ENCODE measurements at places on chromosomes 11 and 22.
A peak's percentile ranks its signal among the peaks of the same experiment; 100 is the strongest.

DNA sequence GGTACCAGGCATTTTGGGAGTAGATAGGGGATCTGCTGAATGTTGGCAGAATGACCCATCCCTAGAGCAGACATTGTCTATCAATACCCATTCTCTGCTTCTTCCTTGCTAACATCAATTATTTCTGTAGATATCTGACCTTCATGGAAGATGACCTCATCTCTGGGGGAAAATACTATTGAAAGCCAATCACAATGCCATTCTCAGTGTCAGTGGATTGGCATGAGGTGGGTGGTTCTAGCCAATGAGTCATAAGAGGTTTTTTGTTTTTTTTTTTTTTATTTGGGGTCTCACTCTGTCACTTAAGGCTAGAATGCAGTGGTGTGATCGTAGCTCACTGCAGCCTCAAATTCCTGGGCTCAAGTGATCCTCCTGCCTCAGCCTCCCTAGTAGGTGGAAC is 42.5 kb downstream of the SNX19 start:
- no peak for DNase-seq

GRCh38 chr11:112777283-112777751 is 183.9 kb upstream of the NCAM1 start:
- no peak for DNase-seq

- no peak for DNase-seq
These were observed 9.3 kb upstream of the ANKRD13D start for GRCh38 chr11:67279589-67280340.

GRCh38 chr22:37752189-37753087 is 55.3 kb upstream of the GCAT start:
- DNase-seq: peak; percentile 89

DNA sequence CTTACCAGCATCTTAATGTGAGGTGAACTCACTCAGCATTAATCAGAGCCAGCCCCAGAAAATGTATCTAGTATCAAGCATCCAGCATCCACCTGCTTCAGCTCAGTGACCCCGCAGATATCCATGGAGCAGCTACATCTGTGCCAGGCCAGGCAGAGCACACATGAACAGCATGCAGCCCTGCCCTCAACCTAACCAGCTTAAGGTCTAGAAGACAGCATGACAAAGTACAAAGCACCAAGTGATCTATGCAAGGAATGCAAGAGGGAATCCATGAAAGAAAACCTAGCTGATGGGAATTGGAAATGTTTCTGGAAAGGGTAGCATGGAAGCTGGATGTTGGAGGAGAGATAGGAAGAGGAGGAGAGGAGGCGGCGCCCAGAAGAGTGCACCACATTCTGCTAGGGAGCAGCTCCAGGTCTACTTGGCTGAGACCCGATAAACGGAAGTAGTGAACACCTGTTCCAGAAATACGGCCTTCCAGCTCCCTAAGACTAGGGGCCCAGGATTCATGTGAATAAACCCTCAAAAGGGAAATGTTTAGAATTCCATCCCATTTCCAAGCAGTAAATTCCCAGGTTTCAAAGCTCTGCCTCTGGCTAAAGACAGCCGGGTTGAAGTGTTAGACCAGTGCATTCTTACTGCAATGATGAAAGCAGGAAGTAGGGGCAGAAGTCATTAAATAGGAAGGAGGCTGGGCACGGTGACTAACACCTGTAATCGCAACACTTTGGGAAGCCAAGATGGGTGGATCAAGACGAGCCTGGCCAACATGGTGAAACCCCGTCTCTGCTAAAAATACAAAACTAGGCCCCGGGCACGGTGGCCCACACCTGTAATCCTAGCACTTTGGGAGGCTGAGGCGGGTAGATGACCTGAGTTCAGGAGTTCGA is 23.5 kb upstream of the L3MBTL2 start:
- DNase-seq: no peak

- DNase-seq: peak; percentile 39
These were observed 12.4 kb upstream of the SWAP70 start for GRCh38 chr11:9651481-9651880.

GRCh38 chr22:23904573-23905254 is 10.5 kb downstream of the MIF start:
- DNase-seq: no peak

- peak; percentile 75 for DNase-seq
These were observed 39.2 kb downstream of the BRD1 start for GRCh38 chr22:49788504-49788903.

GRCh38 chr11:64081745-64082442 is 46.2 kb downstream of the FLRT1 start:
- no peak for DNase-seq

DNA sequence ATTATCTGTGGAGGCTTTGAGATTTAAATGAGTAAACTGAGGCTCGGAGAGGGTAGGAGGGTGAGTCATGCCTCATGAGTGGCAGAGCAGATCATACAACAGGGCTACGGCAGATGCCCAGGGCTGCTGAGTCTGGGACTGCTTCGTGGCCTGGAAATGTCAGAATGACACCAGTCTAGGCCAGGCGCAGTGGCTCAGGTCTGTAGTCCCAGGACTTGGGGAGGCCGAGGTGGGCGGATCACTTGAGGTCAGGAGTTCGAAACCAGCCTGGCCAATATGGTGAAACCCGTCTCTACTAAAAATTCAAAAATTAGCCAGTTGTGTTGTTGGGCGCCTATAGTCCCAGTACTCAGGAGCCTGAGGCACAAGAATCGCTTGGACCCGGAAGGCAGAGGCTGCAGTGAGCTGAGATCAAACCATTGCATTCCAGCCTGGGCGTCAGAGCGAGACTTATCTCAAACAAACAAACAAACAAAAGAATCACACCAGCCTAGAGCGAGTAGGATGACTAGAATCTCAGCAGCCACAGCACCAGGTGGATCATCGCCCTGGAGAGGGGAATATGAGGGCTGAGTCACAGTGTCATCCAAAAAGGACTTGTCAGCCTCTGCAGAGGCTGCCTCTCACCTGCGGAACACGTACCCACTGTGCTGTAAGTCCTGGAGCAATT is 48.6 kb upstream of the ADA2 start:
- DNase-seq: no peak

- no peak for DNase-seq
These were observed 62.3 kb upstream of the ANO5 start for GRCh38 chr11:22130462-22131053.

DNA sequence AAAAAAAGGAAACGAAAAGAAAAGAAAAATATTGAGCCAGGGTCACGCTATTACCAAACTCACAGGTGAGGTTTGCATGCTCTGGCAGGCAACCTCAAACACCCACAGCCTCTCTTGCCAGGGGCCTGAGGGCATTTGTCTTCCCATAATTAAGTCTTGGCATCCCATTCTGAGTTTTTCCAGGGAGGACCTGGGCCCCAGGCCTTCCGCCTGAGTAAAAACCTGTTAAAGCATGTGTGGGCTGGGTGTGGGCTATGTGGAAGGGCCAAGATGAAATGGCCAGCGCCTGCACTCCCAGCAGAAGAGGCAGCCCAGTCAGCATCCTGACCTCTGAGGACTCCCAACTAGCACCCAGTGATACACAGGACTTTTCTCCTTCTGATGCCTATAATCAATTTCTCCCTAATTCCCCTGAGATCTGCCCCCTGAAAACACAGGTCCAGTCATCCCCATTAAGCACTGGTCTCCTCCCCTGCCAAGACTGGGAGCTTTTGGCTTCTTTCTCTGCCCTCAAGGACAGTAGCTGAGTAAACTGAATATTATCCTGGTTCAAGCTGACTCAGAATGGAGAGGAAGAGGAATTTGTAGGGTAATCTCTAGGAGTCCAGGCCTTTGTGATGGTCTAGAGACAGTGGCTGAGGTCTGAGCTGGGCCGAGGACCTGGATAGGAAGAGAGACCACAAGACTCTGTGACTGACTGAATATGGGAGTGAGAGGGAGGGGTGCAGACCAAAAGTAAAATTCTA is 35.6 kb upstream of the ACER3 start:
- no peak for DNase-seq

DNA sequence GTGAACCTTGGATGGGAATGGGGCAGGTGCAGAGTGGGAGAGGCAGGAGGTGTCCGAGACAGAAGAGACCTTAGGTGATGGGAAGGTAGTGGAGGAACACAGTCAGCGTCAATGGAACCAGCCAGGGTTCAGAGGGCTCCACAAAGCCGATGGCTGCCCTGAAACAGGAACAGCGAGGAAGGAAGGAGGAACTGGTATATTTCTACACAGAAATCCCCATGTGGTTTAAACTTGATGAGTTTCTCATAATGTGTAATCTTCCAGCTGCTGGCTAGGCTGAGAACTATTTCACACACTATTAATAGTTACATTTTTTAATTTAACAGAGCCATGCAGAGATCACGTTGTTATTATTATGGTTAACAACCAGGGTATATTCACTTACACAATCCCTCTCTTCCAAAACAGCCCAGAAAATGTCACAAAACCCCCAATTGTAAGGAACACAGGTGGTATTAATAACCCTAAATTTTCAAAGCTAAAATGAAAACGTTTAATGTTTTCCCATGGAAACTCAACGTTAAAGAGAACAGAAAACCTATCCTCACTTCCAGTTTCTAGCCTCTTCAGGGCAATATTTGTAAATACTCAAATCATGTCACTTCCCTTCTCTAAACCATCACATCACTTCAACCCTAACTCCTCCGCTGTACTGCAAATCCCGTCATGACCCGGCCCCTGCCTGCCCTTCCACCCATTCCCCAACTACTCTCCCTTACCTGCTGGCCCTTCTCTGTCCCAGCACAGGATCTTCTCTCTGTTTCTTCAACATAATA is 74.5 kb upstream of the ARFGAP3 start:
- no peak for DNase-seq

DNA sequence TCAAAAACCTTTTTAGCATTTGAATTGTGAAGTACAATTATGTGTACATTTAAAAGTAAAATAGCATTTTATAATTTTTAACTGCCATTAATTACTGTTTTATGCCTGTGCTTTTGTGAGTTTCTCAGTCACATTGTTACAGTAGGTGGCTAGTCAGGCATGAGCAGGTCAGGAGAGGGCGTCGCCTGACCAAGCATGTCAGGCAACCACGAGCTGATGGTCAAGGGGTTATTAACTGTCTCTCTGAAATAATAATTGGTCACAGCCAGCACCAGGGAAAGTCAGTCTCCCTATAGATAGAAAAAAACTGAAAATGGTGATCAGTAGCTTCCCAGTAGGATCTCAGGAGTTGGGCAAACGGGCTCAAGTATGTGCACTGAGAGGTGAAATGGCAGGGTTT is 19.4 kb upstream of the CCDC81 start:
- no peak for DNase-seq

DNA sequence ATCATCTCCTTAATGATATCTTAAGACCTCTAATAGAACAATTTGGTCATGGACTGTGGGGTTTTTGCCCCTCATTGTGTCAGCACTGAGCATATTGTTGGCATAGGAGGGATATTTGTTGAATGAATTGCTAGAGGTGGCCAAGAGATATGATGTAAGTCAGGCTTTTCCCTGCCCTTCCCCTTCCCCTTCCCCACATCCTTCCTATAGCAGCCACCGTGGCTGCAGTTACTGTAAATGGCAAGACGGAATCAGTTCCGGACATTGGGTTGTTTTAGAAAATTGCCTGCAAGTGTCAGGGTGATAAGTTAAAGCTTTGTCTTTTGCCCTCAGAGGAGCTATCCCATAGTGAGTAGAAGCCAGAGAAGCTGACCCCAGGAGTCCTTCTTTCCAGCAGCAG is 23.0 kb downstream of the LIMK2 start:
- no peak for DNase-seq

GRCh38 chr22:31075961-31076360 is 5.2 kb upstream of the SMTN start:
- peak; percentile 87 for DNase-seq

DNA sequence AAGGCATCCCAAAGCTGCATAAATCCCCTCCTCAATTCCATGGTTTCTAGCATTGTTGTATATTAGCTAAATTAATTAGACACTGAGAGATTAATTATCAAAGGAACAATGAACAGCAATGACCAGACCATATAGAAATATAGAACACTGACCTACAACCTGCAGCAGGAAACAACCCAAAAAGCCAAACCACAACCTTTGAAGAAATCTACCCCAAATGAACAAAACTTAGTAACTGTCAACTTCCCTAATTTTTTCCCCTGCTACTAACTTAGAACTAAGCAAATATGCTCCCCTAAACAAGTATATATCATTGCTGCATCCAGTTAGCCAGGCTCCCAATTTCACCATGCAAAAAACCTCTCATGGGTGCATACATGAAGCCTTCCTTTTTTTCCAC is 268.0 kb upstream of the ANO3 start:
- DNase-seq: no peak

- DNase-seq: no peak
These were observed 22.9 kb downstream of the TUB start for GRCh38 chr11:8103909-8104308.

- no peak for DNase-seq
These were observed 29.5 kb upstream of the FCHSD2 start for GRCh38 chr11:73171436-73172161.

GRCh38 chr11:6523253-6523652 is 26.2 kb downstream of the DNHD1 start:
- no peak for DNase-seq
